ENCODE measurements at places on chromosomes 4 and X.

DNA sequence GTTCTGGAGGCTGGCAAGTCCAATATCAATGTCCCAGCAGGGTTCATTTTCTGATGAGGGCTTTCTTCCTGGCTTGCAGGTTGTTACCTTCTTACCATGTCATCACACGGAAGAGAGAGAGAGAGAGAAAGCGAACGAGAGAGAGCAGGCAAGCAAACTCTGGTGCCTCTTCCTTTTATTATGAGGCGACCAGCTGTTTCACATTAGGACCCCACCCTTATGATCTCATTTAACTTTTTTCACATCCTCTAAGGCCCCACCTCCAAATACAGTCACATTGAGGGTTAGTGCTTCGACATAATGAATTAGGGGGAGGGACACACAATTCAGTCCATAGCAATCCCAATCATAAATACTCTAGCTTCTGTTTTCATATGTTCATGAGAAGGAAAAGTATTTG lies 10.6 kb upstream of the GPR174 start:
- no peak for DNase-seq

DNA sequence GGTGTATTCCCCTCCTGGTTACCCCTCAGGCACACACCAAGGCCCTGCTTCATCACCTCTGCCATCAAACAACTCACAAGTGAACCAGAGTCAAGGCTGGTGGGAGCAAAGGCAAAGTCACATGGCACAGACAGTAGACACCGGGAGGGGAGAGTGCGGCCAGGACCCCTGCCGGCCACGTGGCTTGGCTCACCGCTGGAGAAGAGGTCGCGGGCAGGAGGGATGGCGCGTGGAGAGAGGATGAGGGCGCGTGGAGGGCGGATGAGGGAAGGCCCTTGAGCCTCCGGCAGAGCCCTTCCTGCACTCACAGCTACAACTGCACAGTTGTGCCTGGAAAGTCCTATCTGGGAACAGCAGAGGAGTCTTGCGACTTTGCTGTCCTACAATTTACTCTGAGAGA lies 104.2 kb upstream of the ADRA2C start:
- no peak for DNase-seq

GRCh38 chrX:48474127-48474526 lies 1.9 kb upstream of the FTSJ1 start:
- no peak for DNase-seq

DNA sequence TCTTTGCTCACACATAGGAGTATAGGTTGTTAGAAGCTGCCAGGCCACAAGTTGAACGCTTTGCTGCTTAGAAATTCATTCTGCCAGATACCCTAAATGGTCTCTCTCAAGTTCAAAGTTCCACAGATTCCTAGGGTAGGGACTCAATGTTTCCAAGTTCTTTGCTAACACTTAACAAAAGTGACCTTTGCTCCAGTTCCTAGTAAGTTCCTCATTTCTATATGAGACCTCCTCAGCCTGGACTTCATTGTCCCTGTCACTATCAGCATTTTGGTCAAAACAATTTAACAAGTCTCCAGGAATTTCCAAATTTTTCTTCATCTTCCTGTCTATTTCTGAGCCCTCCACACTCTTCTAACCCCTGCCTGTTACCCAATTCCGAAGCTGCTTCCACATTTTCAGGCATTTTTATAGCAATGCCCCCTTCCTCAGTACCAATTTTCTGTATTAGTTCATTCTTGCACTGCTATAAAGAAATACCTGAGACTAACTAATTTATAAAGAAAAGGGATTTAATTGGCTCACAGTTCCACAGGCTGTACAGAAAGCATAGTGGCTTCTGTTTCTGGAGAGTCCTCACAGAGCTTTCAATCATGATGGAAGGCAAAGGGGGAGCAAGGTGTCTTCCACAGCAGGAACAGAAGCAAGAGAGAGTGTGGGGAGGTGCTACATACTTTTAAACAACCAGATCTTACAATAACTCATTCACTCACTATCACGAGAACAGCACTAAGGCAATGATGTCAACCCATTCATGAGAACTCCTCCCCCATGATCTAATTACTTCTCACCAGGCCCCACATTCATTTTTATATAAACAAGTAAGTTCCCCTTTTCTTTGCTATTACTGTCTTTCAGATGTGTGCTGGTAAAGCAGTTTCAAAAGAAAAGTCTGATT lies 11.5 kb upstream of the TLR1 start:
- DNase-seq = no peak

DNA sequence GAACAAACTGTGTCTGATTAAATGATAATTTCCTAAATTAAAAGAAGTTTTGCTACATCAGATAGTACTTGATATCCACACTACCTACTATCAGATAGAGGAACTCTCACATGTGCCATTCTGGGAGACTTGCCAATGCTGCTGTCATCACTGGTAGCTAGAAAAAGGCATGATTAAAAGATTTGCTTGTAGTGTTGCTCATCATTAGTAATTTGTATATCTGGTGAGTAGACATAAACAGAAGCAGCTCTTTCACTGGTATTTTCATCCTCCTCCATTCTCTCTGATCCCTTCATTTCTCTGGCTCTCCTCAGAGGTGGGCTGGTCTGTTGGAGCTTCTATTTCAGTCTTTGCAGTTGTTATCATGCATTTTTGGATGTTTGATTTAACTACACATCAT lies 56.0 kb downstream of the SPRY1 start:
- DNase-seq = peak; percentile 91

GRCh38 chrX:154515090-154515965 lies 704 bp downstream of the FAM3A start:
- no peak for DNase-seq

- DNase-seq = no peak
These were observed 47.2 kb upstream of the CD99 start for GRCh38 chrX:2643880-2644279.

GRCh38 chr4:89137231-89137630 lies 25.9 kb downstream of the TIGD2 start:
- DNase-seq = no peak

DNA sequence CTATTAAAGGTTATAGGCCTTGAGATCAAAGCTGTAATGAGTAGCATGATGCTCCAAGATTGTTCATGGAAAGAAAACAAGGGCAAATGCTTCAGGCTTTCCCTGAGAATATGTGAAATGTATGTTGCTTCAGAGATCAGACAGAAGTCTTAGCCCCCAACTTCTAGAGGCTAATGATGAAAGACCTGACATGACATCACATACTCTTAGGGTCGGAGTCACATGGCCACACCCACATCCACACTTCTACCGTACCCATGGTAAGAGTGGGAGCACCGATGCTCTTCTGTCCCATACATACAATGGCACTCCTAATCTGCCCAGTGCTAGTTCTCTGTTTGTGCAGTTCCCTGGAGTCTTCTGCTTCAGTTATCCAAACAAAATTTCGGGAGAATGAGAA lies 111.9 kb upstream of the ACSL4 start:
- DNase-seq = no peak

GRCh38 chrX:155215443-155216178 lies 649 bp upstream of the VBP1 start:
- peak; percentile 0 for DNase-seq
